ENCODE measurements at places on chromosomes 1 and 21. TPM values are rescaled to one million over a fixed set of nuclear protein-coding genes. Genes with fewer than 3 reads are reported as not detected.

GRCh38 chr1:31033598-31033997 lies 31.9 kb downstream of the PUM1 start:
- no peak for DNase-seq

Gene OR2T35
- not detected for polyA plus RNA-seq

Gene IL10
- polyA plus RNA-seq: 0.30 TPM

Gene OR2M4
- not detected for polyA plus RNA-seq

Gene SERTAD4
- 16.6 TPM for polyA plus RNA-seq

Gene GPA33
- 0.16 TPM for polyA plus RNA-seq

Gene LCE6A
- not detected for polyA plus RNA-seq

- no peak for DNase-seq
Measured at GRCh38 chr1:38558500-38559445, 300.8 kb downstream of the RRAGC start.

DNA sequence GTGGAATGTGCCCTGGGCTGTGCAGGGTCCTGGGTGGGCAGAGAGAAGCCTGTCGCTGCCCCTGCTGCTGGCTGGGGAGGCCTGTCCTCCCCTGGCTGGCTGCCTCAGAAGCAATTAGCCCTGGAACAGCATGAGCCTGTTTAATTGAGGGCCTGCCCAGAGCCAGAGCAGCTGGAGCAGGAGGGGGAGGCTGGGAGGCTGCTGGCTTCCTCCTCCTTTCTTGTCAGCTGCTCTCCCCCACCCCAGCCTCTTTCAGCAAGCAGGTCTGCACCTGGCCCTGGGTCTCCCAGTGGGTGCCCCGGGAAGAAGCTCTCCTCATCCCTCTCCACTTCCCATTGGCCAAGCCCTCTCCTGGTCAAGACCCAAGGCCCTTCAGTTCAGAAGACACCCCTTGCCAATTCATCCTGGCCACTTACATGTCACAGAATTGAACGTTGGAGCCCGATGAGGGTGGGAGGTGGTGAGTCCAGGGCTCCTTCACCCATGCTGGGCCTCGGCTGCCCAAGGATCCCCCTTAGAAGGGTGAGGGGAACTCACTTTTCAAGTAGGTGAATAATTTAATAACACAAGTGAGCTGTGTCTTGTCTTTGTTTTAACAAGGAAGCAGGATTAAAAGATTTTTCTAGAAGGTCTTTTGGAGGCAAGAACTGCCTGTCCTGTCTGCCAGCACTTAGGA lies 13.2 kb downstream of the AMPD2 start:
- peak; percentile 67 for DNase-seq

DNA sequence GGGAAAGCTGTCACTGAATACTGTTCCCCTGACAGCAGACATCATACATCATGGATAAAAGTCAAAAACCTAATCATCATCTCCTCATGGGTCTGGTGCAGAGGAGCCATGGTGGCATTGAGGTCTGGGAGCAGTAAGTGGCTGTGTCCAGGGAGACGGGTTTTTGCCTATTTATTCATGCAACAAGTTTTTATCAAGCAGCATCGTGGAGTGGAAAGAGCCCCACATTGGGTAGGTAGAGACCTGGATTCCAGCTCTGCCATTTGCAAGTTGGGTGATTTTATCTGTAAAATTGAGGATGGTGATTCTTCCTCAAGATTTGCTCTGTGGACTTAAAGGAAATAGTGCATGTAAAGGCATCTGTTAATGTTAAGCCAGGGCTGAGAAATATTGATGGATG lies 4.2 kb downstream of the CACHD1 start:
- DNase-seq: no peak

Gene ASCL5
- polyA plus RNA-seq: 0.13 TPM

GRCh38 chr21:42120101-42120902 lies 49.2 kb downstream of the UMODL1 start:
- DNase-seq: no peak

GRCh38 chr1:24081190-24081589 lies 30.7 kb downstream of the MYOM3 start:
- no peak for DNase-seq

Gene TSPAN1
- 0.69 TPM for polyA plus RNA-seq

DNA sequence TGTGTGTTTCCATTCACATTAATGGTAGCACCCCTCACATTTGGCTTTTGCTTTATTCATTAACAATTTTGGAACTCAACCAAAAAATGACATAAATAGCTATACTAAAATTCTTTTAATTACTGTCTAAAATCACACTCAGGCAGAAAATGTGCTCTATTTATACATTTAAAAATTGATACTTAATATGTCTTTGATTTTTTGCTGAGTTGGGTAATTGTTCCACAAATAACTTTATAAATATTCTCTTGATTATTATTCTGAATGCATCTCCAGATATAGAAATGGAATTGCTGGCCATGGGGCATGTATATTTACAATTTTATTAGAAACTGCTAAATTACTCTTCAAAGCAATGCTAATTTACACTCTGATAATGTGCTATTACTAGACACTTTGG lies 658.7 kb upstream of the CHRM3 start:
- no peak for DNase-seq

DNA sequence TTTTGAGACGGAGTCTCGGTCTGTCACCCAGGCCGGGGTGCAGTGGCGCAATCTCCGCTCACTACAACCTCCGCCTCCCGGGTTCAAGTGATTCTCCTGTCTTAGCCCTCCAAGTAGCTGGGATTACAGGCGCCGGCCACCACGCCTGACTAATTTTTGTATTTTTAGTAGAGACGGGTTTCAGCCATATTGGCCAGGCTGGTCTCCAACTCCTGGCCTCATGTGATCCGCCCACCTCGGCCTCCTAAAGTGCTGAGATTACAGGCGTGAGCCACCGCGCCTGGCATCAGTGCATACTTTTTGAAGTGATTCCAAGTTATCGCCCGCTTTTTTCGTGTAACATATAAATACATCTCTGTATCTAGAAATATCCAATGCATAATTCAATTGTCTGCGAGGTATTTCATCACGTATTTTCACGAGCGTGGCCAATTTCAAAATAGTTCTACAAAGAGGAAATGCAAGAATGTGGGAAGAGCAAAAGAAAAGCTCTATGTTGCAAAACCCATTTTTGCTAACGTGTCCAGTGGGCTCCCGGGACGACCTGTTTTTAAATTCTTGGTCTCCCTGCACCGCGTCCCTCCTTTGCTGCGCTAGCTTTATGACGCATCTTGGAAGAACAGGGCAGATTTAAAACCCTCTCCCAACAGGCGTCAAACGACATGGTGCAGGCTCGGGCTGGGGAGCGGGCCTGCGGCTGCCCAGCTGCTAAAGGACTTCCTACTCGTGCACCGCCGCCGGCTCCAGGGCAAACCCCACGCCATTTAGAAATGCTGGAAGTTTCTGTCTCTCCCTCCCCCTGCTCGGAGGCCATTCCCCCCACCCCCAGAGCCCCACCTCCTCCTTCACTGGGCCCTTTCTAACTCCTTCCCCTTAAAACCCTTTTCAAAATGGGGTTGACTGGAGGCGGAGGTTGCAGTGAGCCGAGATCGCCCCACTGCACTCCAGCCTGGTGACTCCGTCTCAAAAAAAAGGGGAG lies 923 bp upstream of the IFNGR2 start:
- peak; percentile 90 for DNase-seq

- DNase-seq: no peak
Measured at GRCh38 chr1:197744979-197745378, 30.3 kb downstream of the DENND1B start.

- DNase-seq: no peak
Measured at GRCh38 chr1:47482786-47483185, 44.9 kb downstream of the FOXD2 start.

Gene CTTNBP2NL
- polyA plus RNA-seq: 15.9 TPM

- DNase-seq: no peak
Measured at GRCh38 chr1:116106646-116107045, 4.6 kb upstream of the MAB21L3 start.

Gene DISC1
- polyA plus RNA-seq: 6.7 TPM

DNA sequence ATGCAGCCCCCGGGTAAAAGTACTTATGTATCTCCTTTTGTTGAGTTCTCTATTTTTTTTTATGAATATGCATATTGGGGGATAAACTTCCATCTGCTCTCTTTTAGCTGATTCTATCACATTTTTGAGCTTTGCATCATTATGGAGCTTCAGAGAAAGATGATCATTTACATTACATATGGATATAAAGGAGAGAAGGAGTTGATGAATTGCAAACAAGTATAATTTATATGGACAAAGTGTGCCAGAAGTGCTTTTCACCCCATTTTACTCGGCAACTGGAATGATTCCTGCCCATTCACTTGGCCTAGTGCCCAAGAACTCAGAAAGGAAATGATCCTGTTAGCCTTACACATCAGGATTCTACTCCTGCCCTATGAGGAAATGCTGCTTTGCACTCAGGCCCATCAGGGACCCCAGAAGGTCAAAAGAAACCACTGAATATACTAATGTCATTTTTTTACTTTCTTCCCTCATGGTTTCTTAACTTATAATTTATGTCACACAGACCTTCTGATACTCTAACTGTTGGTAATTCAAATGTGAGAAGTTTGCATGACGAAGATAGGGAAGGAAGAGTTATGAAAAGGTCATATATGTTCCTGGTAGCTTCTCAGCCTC lies 65.6 kb downstream of the SAMSN1 start:
- no peak for DNase-seq

DNA sequence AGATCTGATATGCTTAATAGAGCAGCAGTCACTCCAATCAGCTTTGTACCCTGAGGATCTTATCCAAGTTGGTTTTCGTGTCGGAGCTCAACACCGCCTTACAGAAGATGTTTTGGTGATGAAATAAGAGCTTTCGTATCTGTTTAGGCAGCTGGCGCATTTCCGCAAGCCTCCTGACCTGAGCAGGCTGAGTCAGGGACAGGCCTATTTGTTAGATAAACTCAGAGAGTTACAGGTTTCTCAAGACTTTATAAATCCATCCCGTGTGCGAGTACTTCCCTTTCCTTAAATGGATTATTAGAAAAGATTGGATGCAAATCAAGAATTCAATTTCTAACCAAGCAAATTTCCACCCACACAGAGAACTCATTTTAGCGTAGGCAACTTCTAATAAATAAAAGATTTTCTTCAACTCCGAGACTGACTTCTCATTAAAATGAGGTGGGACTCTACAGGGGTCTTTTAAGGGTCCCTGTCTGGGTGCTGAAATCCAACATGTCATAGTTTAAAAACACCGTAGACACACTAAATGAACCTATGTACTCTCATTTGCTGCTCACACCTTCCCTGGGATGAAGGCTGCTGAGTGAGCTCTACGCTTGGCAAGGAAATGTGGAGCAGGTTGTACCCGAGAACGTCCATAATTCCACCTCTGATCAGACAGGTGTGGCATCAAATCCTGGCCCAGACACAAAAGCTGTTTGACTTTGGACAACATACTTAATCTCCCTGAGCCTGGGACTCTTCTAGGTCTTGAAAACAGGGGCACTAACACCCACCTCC lies 106.9 kb upstream of the F3 start:
- DNase-seq: peak; percentile 78

DNA sequence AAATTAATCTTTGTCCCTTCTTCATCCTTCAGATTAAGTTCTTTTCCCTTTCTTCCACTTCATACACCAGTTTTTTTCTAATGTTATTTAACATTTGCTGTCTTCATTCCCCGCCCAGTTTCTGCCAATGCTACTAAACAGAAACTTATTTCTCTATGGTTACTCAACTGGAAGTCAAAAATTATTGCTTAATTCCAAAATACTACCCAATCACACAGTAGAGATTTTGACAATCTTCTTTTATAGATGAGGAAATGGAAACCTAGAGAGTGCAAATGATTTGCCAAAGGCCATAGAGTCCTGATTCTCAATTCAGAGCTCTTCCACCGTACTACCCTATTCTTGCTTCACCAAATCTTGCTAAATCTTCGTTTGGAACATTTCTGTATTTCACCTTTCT lies 58.1 kb upstream of the SH3GLB1 start:
- DNase-seq: no peak

GRCh38 chr1:180211156-180211859 lies 18.8 kb upstream of the LHX4 start:
- no peak for DNase-seq

- no peak for DNase-seq
Measured at GRCh38 chr1:192631749-192632148, 4.2 kb upstream of the RGS13 start.

- no peak for DNase-seq
Measured at GRCh38 chr1:14682941-14683621, 84.6 kb downstream of the KAZN start.

- no peak for DNase-seq
Measured at GRCh38 chr21:34093083-34093482, 19.7 kb downstream of the MRPS6 start.

Gene CACNA1S
- 50.1 TPM for polyA plus RNA-seq

DNA sequence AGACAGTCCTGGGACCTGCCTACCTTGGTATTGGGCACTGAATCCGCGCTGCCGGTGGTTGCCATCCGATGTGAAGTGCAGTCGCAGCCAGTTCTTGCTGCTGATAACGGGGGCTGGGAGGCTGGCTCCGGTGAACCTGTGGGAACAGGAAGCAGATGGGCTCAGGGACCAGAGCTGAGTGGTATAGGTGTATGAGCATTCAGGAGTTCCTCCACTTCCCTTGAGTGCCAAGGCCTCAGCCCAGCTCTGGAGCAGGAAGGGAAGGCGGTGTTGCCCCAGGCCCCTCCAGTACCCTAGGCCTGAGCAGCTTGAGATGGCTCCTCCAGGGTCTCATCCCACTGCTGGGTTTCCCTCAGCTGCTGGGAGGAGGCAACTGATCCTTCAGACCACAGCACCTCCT lies 17.0 kb upstream of the HMGB4 start:
- DNase-seq: no peak

DNA sequence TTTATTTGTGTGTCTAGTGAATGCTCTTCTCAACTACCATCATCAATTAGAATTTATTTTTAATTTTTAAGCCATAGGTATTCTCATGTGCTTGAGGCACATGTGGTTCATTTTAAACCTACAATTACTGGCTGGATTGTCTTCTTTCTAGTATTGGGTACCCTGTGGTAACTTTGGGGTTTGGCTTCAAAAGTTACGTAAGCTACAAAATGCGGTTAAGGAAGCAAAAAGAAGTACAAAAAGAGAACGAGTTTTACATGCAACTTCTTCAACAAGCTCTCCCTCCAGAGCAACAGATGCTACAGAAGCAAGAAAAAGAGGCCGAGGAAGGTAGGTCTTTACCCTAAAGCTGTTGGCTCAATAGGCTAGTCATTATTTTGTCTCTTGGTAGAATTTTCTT lies 25.8 kb downstream of the MACO1 start:
- DNase-seq: no peak

GRCh38 chr1:109657395-109657794 lies 1.5 kb downstream of the GSTM4 start:
- DNase-seq: no peak

GRCh38 chr1:41387667-41388091 lies 26.4 kb downstream of the FOXO6 start:
- DNase-seq: peak; percentile 92

GRCh38 chr1:221815660-221816059 lies 73.8 kb upstream of the DUSP10 start:
- no peak for DNase-seq

Gene SLC22A15
- polyA plus RNA-seq: 0.55 TPM

Gene TCHH
- polyA plus RNA-seq: 0.04 TPM

Data from muscle of back (tissue), 13 donors.